Stimulated activated CD8-positive, alpha-beta memory T cell treated with anti-CD3 and anti-CD28 coated beads, Interleukin-4, amount 100 ng/mL, for 1 hour (primary cell): ENCODE measurements at places on chromosomes 3 and 15.
A peak's percentile ranks its signal among the peaks of the same experiment; 100 is the strongest.

DNA sequence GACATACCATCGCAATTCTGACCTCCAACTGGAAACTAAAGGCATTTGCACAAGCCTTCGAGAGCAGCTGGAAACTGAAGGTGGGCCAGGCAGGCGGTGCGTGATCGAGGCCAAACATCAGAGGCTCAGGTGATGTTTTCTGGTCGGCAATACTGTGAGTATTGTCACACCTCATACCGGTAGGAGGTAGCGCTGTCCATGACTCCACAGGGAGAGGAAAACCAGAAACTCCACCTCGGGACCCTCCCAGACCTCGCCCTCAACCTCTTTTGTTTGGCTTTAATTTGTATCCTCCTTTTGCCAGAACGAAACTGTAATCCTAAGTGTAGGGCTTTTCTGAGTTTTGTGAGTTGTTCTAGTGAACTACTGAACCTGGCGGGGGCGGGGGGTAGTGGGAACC is 43.6 kb downstream of the LDHAL6B start:
- DNase-seq, result no peak

DNA sequence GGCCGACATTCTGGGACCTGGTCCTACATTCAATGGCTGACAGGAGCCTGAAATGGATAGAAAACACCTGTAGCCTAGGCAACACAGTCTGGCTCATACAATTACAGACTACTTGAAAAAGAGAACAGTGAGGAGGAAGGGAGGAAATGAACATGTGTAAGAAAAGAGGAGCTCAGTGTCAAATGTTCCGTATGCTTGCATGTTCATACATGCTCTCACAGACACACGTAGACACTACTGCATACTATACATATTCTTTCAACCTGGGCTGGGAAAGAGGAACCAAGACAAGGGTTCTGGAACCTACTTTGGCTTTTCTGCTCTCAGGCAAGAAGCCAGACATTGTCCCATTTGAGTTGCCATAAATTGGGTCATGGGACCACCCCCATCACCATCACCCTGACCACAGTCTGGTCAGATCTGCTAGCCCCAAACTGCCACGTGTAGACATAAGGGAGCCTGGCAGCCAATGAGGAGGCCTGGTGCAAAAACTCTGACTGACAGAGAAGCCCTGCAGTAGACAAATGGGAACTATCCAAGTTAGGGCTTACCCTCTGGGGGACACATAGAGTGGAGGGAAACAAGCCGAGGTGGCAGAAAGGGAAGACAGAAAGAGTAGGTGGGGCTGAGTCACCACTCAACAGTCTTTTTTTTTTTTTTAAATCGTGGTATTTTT is 310.0 kb downstream of the SHQ1 start:
- no peak for DNase-seq

DNA sequence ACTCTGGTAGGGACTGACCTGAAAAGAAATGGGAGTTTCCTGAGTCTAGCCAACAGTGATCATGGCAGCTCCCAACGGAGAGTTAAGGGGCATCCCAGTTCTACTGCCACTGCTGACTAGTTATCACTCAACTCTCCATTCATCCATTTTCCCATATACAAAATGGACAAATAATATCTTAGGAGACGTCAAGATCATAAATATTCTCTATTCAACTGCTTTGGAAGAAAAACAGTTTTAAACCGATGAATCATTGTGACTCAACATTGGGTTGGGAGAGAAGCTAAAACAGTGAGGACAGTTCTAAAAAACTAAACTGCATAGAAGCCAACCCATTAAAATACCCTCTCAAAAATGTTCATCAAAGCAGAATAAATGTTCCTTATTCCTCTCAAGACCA is 57.6 kb upstream of the CHRM5 start:
- DNase-seq, result no peak

DNA sequence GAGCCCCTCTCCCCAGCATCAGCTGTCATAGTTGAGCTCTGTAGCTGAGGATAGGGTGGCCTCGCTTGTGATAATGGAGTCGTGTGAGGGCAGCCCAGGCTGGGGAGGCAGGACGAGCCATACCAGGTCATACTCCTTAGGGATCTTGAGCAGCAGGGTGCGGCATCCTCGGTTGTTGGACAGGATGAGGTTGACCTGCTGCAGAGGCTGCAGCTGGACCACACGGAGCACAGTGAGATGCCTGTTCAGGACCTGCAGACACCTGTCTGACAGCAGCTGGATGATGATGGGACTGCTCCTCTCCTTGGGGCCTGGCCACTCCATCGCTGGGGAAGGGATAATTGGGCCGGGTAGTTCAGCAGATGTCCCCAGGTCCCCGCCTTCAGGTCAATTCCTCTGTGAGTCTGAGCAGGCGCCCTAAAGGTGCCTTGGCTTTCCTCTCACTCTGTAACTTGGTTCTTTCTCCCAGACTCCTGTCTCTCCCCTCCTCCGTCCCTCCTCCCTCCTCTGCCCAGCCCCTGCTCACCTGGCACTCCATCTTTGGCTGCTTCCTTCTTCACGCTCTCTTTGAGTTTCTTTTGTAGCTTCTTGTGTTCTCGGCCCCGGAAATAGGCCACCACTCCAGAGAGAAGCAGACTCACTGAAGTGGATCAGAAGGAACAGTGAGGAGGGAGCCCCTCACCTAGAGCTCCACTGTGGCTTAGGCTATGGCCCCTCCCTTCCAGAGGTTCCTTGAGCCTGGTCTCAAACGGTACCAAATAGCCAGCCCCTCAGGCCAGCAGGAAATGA is 7.8 kb downstream of the DUOX2 start:
- no peak for DNase-seq

GRCh38 chr15:99986297-99987118 is 253.3 kb upstream of the LYSMD4 start:
- DNase-seq, result no peak

DNA sequence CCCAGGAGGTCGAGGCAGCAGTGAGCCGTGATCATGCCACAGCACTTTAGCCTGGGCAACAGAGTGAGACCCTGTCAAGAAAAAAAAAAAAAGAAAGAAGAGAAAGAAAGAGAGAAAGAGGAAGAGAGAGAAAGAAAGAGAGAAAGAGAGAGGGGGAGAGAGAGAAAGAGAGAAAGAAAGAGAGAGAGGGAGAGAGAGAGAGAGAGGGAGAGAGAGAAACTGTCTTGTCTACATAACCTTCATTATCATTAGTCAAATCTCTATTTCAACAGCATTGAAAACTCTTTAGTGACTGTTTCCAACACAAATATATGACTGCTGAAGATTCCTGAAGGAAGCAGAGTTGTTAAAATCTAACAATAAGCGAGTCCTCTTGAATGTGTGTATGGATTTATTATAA is 304.3 kb downstream of the MAGI1 start:
- no peak for DNase-seq

- DNase-seq, result no peak
These were observed 222.4 kb downstream of the OPA1 start for GRCh38 chr3:193815246-193816027.

- peak; percentile 78 for DNase-seq
These were observed 52.5 kb upstream of the ROPN1B start for GRCh38 chr3:125916376-125916978.

- DNase-seq, result no peak
These were observed 359.3 kb downstream of the GAP43 start for GRCh38 chr3:115982629-115983028.

GRCh38 chr15:60585743-60586708 is 107.1 kb upstream of the ICE2 start:
- no peak for DNase-seq
